ENCODE measurements at places on chromosomes 3 and 15.

DNA sequence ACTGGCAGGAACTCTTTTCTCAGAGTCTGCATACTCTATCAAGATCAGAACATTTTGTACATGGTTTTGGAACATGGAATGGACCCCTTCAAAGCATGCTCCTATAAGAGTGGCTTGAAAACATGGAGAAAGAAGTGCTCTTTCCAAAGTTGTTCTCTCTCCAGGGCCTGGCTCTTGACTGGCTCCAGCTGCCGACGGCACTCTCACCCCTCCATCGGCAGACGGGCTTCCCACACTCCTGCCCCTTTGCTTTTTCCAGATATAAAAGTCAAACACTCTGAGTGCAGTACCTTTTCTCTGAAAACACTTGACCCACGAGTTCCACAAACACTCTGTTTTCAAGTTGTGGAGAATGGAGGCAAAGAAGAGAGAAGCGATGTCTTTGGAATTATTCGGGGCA is 72.5 kb upstream of the ONECUT1 start:
- no peak for DNase-seq

DNA sequence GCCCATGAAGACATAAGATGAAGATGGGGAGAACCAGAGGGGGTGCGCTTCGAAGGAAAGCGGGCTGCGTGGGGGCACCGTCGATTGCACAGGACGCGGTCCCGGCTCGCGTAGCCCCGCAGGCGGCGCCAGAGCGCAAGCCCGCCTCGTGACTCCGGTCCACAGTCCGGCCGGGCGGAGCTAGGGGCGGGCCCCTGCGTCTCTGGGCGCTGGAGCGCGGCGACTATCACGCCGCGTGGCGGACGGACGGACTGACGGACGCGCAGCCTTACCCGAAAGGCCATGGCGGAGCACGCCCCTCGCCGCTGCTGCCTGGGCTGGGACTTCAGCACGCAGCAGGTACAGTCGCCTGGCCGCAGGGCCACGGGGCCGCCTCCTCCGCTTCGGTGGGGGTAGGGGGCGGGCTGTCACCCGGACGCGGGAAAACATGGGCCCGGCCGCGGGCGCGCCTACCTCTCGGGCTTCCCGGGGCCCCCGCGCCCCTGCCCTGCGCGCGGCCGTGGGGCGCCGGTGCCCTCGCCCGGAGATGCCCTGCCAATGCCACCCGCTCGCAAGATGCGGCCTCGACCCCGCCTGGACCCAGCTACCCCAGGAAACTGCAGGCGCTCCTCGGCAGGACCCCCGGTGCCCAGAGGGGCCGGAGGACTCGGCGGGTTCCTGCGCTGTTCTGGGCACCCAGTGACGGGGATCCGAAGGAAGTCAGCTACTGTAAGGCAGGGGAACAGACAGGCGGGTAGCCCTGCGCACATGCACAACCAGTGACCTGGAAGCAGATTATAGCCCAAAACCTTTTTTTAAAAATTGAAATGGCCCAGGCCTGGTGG is at the start of gene XYLB:
Gene XYLB (plus strand): TSS at position 199 of the 824 bp plus-strand sequence. CDS start 84 bp downstream, at position 283.
- no peak for DNase-seq

DNA sequence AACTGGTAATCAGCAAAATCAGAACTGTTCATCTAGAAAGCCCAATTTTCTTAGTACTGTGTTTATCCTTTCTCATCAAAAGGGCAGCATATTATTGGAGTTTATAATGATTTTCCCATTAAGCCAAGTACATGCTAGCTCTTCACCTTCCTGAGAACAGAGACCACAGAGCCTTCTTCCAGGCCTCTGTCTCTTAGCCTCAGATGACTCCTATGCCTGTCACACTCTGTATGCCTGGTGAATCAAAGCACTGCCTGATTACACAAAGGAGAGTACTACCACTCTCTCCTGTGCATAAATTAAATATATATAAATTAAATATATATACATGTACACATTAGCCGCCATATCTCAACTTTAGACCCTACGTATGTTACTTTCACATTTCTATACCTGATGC is 636.1 kb downstream of the NTRK3 start:
- DNase-seq: no peak

DNA sequence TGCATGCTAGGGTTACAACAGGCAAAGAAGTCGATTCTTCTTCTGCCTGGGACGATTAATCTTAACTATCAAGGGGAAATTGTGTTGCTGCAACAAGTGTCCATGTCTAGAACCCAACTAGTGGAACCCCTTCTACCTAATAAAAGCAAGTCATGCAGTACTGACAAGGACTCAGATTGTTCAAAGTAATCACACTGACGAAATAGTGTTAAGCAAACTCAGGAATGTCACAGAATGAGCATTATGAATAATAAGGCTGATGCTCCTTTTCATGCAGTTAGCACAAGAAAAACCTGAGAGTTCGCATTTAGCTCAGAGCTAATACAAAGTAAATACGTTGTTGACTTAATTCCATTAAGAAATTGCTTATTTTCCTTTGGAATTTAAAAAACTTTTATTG is 47.5 kb upstream of the TRIM42 start:
- DNase-seq: no peak

DNA sequence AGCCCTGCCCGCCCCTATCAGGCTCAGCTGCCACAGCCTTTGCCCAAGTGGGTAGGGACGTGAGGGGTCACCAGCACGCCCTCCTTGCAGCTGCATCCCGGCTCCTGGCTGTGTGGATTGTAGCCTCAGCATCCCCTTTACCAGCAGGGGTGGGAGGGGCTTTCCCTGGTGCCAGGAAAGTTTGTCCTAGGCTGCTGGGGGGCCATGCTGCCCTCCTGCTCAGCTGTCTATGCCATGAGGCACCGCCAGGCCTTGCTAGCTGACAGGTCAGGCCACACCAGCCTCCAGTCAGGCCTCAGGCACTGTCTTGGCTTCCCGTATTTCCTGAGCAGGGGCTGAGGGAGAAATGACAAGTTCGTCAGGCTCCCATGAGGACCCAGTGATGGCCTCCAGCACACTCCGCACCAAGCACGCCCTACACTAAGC is 32.3 kb downstream of the TKT start:
- no peak for DNase-seq

DNA sequence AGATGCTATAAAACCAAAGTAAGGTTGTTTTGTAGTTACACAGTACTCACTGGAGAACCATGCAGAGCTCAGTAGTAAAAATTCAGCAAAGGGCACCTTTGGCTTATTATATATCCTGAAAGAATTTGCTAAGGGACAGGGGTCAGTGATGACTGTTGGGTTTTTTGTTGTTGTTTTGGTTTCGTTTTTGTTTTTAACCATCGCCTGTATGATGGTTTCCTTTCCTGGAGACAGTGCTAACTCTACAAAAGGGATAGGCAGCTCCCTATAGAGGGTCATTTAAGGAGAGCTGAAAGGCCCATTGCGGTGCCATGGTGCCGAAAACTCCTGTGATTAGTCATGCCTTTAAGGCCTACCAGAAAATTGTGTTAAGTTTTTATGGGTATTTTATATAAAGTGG is 118.2 kb upstream of the GOLIM4 start:
- DNase-seq: no peak

DNA sequence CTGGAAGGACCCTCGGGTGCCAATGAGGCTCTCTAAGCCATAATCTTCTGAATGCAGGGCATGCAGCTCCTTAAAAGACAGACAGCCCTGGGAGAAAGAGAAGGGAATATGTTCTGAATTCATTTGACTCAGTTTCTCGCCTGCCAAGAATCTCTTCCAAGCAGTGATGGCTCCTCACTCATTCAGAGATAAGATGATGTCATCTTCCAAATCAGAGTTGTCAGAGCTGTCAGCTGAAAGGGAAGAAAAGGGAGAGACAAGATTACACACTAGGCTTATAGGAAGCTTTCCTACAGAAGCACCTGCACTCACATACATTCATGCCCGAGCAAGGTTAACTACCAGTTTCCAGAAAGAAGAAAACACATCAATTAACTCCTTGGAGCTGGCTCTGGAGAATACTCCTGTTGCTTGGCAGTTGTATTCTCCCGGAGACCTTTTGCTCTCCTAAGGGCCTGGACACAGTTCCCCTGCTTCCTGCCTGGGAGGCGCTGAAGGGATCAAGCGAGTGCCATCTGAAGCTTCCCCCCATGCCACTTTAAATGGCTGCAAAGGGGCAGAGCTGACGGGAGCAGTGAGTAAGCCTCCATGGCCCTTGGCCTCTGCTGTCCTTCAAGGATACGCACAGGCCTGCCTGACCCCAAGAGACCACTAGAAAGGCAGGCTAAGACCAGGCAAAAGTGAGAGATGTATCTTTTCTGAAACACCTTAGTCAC is 7.7 kb downstream of the RBM15B start:
- DNase-seq: no peak

DNA sequence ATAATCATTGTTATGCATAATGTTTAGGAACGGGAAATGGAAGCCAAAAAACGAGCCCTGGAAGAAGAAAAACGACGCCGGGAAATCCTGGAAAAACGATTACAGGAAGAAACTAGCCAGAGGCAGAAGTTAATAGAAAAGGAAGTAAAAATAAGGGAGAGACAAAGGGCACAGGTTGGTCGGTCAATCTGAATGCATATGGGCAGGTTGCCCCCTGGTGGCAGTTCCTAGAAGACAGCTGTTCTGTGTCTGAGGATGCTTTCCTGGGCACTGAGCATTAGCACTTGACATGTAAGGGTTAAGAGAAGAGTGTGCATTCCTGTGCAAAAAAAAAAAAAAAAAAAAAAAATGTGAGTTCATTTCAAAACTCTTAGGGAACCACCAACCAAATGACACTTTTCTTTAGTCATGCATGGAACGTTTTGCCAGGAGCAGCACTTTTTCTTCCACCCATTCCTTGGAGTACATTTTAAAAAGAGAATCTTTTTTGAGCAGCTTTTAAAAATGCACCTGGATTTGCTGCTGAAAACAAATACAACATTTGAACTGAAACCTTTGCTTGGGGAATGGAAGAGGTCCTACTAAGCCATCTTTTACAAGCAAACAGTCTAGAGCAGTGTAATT is 11.1 kb upstream of the ABHD10 start:
- no peak for DNase-seq

DNA sequence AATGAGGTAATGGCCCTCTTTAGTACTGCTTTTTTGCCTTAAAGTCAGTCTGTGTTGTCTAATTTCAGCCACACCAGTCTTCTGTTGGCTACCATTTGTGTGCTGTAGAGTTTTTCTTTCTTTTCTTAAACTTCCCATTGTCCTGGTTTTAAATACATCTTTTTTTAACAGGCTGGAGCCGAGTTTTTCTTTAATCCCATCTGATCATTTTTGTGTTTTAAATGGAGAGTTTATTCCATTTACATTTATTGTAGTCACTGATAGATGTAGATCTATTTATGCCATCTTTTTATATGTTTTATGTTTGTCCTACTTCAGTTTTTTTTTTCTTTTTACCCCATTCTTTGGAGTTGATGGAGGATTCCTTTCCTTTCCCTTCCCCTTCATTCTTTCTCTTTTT is 49.5 kb downstream of the SNRK start:
- no peak for DNase-seq

DNA sequence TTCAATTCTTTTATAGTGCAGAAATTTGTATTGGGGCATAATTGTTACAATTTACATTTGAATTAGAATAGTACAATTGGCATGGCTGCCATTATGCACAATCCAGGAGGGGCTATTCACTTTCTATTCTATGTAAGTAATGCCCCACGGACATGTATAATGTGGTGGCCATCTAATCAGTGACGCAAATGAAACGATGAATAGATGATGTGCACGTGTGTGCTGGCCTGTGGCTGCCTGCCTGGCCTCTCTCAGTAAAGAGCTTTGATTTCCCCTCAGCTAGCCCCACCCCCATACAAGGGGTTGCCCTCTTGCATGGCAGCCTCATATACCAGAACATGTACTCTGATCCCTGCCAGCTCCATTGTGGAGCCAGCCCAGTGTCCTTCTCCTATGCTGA is 86.5 kb downstream of the BOC start:
- DNase-seq: no peak

GRCh38 chr3:197685546-197685945 is 51.2 kb downstream of the RUBCN start:
- DNase-seq: no peak

DNA sequence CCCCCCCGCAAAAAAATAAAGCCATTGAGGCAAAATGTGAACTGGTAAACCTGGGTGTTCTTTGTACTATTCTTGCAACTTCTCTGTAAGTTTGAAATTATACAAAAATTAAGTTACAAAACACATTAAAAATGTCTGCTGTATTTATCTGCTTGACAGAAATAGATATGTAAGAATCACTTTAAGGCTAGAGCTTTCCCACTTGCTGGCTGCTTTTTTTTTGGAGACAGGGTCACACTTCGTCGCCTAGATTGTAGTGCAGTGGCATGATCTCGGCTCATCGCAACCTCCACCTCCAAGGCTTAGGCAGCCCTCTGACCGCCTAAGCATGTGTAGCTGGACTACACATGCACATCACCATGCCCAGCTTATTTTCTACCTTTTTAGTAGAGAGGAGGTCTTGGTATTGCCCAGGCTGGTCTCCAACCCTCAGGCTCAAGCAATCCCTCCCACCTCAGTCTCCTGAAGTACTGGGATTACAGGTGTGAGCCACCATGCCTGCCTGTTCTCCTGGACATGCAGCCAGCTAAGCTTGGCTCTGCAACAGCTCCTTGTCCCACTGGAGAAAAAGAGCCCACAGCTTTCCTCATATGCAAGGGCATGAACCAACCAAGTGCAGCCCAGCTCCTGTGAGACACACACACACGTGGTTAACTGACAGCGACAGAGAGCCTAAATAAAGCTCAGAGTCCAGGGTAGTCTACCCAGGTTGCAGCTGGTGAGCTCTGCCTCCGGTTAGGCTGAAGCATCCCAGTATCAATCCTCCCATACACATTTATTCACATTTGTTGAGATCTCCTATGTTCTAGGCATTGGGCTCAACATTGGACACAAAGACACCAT is 4.5 kb downstream of the RPS17 start:
- no peak for DNase-seq

- no peak for DNase-seq
Observed at GRCh38 chr3:36631549-36631948, 132.8 kb downstream of the DCLK3 start.

- DNase-seq: no peak
Observed at GRCh38 chr15:33382491-33382890, 71.7 kb downstream of the RYR3 start.

- no peak for DNase-seq
Observed at GRCh38 chr3:52844290-52844975, 9.6 kb upstream of the MUSTN1 start.

GRCh38 chr15:79561982-79562381 is 129.8 kb downstream of the MINAR1 start:
- DNase-seq: no peak

- no peak for DNase-seq
Observed at GRCh38 chr15:63834500-63835210, 907 bp upstream of the HERC1 start.

DNA sequence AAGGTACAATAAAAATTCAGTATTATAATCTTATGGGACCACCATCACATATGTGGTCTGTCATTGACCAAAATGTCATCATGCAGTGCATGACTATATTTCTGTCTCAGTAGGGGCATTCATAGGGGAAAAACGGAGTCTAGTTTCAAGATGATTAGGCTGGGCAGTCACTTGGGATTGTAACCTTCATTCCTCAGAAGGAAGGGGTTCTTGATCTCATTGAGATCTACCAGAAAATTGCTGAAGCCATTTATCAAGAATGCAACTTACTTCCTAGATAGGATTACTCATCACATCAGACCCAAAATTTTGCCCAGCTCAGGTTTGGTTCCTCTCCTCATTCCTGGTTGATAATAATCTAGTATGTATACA is 37.3 kb downstream of the BTD start:
- DNase-seq: no peak

Measured in iPS DF 19.7 (cell line).